ENCODE measurements at places on chromosomes 6 and 20.
A peak's percentile ranks its signal among the peaks of the same experiment; 100 is the strongest.

- DNase-seq = no peak
Measured at GRCh38 chr20:21259346-21259745, 43.8 kb upstream of the XRN2 start.

- DNase-seq = no peak
Measured at GRCh38 chr20:57558614-57559288, 2.2 kb upstream of the PCK1 start.

GRCh38 chr6:142155895-142156757 lies 9.1 kb downstream of the VTA1 start:
- DNase-seq = no peak

DNA sequence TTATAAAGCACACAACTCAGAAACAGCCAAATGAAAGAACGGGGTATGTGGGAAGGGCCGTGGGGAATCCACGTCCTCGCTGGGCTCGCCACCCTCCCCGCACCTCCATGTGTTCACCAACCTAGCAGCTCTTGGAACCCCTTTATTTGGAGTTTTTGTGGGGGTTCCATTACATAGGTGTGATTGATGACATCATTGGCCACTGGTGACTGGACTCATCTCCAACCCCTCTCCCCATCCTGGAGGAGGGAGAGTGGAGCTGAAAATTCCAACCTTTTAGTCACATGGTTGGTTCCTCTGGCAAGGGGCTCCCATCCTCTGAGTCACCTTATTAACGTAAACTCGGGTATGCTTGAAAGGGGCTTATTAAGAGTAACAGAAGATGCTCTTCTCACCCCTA lies 592.0 kb upstream of the FLRT3 start:
- DNase-seq = no peak

- no peak for DNase-seq
Measured at GRCh38 chr6:149877659-149878058, 13.5 kb upstream of the LRP11 start.

DNA sequence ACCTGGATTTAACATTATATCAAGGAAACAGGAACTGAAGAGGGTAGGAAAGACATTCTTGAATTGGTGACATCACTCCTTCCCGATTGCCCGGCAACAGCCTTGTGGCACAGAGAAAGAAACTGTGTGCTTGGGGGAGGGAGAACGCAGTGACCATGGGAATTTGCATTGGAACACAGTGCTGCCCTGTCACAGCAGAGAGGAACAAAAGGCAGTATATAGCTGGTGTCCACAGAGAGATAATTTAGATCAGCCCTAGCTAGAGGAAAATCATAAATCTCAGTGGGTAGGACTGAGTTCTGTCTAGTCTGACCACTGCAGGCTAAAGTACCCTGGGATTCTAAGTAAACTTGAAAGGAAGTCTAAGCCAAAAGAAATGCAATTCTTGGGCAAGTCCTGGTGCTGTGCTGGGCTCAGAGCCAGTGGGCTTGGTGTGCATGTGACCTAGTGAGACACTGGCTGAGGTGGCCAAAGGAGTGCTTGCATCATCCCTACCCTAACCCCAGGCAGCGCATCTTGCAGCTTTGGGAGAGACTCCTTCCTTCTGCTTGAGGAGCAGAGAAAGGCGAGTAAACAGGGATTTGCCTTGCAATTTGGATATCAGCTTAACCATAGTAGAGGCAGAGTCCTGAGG lies 697.6 kb downstream of the HACE1 start:
- no peak for DNase-seq

DNA sequence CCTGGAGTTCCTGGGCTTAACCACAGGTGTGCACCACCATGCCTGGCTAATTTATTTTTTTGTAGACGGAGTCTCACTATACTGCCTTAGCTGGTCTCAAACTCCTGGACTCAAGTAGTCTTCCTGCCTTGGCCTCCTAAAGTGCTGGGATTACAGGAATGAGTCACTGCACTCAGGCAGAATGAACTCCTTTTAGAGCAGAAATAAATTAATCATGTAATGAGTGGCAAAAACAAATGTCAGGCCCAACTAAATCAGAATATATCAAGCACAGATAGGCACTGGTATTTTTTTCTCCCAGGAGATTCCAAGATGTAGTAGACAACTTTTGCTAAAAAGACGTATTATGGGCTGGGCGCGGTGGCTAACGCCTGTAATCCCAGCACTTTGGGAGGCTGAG lies 2.6 kb downstream of the RPS10 start:
- no peak for DNase-seq

DNA sequence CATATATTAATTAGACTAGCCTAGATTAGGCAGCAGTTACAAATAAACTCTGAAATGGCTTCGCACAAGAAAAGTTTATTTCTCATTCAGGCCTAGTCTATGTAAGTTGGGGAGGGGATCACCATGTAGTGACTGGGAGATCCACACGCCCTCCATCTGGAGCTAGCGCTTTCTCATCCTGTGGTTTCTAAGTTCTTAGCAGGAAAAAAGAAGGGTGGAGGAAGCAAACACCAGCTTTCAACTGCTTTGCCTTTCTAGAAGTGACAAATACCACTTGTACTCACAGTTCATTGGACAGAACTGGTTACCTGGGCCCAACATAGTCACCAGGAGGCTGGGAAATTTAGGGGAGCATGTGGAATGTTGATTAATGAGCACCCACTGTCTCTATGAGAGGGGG lies 46.6 kb downstream of the NDUFAF5 start:
- DNase-seq = no peak

DNA sequence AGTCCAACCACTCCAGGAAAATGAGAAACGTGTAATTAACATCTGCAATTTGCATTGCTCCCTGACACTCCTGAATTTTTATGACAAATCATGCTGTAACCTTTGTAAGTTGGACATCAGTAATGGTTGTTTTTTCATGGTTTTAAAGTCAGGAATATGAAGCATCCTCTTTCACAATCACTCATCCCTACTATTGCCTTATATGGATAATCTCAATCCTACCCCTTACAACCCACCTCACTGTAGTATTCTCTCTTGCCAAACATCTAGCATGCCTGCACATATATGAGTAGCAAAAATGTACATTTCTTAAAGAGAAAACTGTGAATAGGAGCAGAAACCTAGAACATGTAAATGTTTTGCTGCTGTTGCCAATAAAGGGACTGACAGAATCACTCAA lies 729.5 kb downstream of the KIF16B start:
- no peak for DNase-seq

- DNase-seq = no peak
Measured at GRCh38 chr6:26342106-26343004, 22.6 kb upstream of the BTN3A2 start.

DNA sequence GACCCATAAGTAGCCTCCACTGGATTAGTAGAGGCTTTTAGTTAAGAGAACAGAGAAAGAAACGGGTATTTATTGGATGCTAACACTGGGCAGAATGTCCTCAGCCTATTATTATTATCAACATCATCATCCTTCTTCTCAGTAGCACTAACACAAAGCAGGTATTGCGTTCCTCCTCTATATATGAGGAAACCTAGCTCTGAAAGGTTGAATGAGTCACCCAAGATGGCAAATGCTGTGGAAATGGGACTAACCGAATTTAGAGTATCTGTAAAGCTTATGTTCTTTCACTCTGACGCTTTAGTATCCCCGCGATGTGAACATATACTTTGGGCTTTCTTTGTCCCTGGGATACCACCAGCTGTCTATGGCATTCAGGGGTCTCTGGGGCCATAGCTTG lies 77.0 kb downstream of the ADTRP start:
- DNase-seq = no peak

- DNase-seq = no peak
Measured at GRCh38 chr6:79377888-79378348, 143.4 kb upstream of the HMGN3 start.

GRCh38 chr6:55069132-55069781 lies 105.1 kb upstream of the HCRTR2 start:
- no peak for DNase-seq

DNA sequence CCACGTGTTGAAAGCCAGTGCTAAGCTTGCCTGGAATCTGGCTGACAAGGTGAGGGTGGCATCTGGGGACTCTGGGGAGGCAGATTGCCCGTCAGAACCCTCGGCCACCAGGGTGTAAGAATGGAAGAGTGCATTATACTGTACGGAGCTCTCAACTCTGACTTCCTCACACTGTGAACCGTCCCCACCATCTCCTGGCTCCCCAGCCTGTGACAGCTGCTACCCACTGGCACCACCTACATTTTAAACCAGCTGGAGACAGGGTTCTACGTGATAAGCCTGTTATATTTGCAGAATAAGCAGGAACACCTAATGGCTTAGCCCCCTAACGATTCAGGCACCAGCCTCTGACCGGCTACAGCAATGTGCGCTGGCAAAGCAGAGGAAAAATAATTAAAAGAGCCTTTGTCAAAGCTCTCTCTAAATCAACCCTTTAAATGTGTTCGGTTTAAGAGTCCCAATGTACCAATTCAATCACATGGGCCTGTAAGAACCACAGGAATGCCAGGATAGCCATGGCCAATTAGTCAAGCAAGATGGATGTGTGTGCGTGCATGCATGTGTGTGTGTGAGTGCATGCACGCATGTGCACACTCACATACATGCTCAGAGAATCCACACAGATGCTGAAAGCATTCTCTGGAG lies 89.1 kb upstream of the TAB2 start:
- no peak for DNase-seq

GRCh38 chr20:44733341-44734069 lies 12.2 kb upstream of the KCNK15 start:
- peak; percentile 79 for DNase-seq

GRCh38 chr6:135008072-135008940 lies 46.3 kb downstream of the HBS1L start:
- DNase-seq = no peak

DNA sequence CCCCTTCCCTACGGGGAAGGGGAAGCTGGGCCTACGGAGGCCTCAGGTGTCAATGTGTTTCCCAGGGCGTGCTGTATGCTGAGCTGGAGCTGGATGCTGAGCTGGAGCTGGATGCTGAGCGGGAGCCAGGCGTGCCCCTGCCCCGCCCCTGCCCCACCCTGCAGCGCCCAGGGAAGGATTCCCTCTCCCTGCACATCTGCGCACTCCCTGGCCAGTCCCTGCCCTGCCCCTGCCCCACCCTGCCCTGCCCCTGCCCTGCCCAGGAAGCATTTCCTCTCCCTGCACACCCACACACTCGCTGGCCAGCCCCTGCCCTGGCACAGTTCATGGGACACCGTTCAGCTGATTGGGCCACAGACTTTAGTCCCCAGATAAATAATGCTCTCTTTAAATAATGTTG lies 196.8 kb downstream of the SMOC2 start:
- no peak for DNase-seq

- peak; percentile 44 for DNase-seq
Measured at GRCh38 chr6:149965194-149966020, 1.7 kb downstream of the ULBP1 start.

DNA sequence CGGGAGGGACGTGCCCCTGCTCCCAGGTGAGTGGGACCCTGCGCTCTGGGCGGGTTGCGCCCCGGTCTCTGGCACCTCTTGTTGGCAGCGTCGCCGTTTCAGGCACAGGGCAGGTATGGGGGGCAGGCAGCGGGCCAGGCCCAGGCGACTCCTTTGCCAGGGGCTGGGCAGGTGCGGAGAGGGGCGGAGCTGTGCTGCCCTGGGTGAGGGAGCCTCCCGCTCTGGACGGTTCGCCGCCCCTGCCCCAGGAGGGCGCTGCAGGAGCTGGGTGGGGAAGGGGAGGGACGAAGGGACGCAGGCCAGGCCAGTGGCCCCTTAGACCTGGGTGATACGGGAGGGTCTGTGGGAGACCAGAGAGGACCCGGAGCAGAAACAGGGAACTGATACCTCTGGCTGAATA lies 663.9 kb upstream of the DEFB115 start:
- no peak for DNase-seq

GRCh38 chr6:143215771-143216170 lies 155.1 kb downstream of the AIG1 start:
- DNase-seq = no peak

GRCh38 chr6:78611102-78611620 lies 256.2 kb upstream of the IRAK1BP1 start:
- DNase-seq = no peak

- DNase-seq = no peak
Measured at GRCh38 chr6:4136354-4136831, 1.0 kb upstream of the ECI2 start.

DNA sequence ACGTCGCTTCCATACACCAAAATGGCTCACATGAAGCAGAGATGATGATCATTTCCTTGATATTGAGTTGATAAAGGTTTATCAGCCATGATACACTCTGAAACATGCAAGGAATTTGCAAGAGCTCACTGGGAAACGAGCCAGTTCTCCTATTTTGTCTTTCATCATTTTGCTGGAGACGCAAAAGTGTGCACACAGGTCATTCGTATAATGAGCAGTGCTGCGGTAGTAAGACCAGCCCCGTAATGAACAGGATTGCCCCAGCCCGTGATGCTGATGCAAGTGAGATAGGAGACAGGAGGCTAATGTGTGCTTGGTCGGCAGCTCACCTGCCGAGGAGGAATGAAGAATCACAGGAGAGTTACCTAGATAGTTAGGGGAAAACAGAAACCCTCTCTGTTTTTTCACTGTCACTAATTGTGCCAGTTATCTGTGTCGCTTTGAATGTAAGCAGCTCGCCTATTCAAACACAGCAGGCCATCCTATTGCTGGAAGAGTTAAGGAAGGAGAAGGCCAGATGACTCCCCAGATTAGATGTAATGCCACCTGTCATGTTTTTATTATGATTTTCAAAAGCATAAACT lies 391.8 kb downstream of the SAMD5 start:
- DNase-seq = no peak

DNA sequence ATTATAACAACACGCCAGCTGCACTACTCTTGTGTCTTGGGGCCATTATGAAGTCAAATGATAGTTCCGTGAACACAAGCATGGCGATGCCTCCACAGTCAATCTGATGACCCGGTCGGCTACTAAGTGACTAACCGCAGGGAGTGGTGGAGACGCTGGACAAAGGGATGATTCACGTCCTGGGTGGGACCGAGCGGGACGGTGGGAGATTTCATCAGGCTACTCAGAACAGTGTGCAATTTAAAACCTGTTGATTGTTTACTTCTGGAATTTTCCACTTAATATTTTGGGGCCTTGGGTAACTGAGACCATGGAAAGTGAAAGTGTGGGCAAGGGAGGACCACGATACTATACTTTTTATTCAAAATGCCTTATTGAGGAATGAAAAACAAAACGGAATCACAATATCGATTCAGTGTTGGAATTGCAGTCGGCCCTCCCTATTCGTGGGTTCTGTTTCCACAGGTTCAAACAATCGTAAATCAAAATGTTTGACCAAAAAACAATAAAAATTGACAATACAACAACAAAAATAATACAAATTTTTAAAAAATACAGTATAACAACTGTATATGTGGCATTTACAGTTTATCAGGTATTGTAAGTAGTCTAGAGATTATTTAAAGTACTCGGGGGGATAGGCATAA lies 66.5 kb downstream of the MYLK4 start:
- no peak for DNase-seq

DNA sequence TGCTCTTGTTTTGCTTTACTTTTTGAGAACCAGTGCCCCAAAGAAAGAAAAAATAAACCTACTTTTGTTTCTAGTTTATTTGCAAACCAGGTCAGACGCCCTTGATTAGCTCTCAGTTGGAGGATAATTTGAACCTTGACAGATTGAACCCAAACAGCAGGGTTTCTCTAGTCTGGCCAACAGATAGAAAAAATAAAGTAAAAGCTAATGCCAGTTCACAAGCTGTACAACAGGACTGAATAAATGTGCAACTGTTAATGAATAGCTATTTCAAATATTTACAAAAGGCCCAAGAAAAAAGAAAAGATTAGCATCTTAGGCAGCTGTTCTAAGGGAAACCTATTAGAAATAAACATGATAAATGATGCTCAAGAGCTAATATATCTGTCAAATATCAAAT lies 331.8 kb downstream of the CDKAL1 start:
- DNase-seq = no peak
